Omental fat pad (tissue), 4 donors: ENCODE measurements at places on chromosomes 5 and 9.

DNA sequence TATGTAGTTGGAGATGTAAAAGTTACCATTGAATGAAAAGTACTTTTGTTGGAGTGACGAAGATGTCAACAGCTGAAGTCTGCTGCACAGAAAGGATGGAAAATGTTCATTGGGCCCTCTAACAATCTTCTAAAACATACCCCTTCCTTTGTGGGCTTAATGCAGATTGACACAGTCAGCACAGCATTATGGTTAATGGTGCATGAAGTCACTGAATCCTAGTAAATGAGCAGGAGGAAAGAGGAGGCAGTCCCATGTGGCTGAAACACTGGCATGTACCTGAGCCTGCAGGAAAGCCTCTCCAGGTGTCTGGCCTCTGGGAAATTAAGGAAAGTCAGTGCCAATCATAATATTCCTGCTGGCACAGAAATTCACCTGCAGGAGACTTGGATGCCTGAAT is 153.8 kb downstream of the ARL15 start:
- no peak for DNase-seq

DNA sequence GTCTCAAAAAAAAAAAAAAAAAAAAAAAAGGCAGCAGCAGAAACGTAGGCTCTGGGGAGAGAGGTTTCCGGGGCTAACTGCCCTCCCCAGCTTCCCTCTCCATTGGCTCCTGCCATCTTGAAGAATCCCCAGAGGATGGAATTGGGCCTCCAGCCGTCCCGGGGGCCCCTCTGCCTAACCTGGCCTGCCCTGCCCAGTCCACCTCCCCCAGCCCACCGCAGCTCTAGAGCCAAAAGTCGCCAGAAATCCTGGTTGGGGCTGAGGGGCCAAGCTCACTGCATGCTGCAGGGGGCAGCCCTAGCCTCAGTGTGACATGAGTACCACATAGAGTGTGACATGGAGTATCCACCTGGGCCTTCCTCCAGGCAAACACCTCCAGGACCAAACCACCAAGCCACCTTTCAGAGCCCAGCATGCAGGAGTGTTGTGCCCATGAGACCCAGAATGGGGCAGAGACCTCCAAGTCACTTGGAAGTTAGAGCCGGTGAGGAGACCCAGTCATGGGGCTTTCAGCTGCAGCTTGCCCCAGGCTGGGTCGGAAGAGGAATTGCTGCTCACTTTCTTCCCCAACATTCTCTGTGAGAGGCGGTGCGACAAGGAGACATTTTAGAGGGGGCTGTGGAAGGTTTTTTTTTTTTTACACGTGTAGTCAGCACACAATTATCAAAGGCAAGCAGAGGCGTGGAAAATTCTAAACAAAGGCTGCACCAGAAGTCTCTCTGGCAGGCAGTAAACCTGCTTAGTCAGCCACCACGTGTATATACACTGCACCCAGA is 17.6 kb downstream of the CD74 start:
- DNase-seq = no peak

DNA sequence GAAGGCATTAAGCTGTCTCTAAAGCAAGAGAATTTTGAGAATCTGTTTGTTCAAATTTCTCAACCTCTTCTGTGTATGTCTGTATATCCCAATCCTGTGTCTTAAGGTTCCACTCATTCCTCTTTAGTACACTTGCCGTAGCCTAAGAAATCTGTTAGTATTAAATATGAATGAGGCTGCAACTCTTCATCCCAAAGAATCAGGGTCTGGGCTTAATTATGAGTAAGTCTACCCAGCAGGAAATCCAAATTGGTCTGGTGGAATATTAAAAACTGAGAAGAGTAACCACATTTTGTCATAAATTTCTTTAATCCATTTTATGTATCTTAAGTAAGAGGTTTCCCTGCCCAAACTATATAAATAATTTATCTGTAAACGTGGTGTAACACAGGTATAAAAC is 1171.2 kb downstream of the CDH12 start:
- no peak for DNase-seq

- DNase-seq = no peak
Measured at GRCh38 chr5:41598011-41598410, 87.6 kb upstream of the PLCXD3 start.

DNA sequence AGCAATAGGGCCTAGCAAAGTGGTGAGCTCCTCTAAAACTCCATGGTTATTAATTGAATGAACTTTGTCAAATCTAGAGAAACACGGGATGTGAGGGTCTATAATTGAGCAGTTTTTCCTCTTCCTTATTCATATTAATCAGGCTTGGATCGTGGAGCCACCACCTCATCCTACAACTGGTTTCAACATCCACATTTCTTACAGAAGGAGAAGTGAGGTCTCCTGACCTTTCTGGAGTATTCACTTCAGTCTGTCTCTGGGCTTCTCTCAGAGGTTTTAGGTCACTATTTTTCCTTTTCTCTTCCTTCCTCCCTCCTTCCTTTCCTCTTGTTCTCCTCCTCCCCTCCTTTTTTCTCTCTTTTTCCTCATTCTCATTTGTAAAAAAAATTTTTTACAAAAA is 177.3 kb upstream of the ACTBL2 start:
- DNase-seq = no peak

- DNase-seq = no peak
Measured at GRCh38 chr9:120521101-120521500, 58.9 kb downstream of the CDK5RAP2 start.

- DNase-seq = no peak
Measured at GRCh38 chr5:39427229-39427628, 2.4 kb upstream of the DAB2 start.

- DNase-seq = no peak
Measured at GRCh38 chr5:12624776-12625560, 720.7 kb upstream of the CTNND2 start.

- no peak for DNase-seq
Measured at GRCh38 chr5:123359454-123360200, 63.6 kb downstream of the CEP120 start.

DNA sequence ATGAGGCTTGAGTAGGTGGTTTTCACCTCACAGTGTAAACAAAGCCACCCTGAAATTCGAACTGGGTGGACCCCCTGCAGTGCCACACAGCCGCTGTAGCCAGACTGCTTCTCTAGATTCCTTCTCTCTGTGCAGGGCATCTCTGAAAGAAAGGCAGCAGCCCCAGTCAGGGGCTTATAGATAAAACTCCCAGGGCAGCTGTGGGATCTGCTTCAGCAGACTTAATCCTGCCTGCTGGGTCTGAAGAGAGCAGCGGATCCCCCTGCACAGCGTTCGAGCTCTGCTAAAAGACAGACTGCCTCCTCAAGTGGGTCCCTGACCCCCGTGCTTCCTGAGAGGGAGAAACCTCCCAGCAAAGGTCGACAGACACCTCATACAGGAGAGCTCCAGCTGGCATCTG is 71.4 kb downstream of the CARTPT start:
- DNase-seq = no peak

DNA sequence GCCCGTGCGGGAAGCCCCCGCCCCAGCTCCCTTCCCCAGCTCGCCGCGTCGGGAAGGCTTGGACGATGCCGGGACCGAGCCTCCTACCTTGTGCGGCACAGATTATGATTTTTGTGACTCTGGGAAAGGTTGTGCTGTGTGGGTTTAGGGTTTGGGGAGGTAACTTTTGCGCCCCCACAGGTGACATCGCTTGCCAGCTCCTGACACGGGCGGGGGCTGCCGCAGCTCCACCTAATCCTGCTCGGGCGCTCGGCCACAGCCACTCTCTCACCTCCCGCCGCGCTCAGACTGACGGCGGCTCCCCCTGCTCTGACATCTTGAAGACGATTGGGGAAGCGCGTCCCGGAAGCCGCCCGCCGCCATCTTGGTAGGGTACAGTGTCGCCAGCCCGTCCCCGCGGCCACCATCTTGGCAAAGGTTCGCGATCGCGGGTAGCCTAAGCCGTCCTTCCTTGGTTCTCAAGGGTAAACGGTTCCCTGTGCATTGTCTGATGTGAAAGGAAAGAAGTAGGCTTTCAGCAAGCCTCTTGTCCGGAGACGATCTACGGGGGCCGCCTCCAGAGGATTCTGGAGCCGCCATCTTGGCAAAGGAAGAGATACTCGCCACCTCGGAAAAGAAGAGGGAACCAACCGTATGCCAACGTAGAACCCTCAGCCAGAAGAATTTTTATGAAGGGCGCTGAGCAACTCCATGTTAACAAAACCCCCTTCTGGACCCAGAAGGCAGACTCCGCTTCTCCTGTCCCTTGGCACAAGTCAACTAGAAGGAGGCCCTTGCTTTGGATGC is 1.8 kb upstream of the NR3C1 start:
- DNase-seq = peak; percentile 58

DNA sequence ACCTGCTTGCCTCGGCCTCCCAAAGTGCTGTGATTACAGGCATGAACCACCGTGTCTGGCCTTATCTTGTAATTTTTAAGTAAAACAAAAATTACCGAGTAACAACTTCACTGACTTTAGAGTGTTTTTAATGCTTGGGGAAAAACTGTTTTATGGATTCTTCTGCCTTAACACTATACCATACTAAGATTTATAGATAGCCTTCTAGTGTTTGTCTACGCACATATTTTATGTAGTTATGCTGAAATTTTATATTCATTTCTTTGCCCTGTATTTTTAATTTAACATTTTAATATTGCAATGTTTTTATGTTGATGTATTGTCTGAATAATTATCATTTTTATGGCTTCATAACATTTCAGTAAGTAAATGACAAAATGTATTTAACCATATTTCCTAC is 96.4 kb upstream of the FTMT start:
- no peak for DNase-seq

GRCh38 chr5:177995691-177996595 is at the start of gene PROP1:
Gene PROP1 (minus strand): TSS chr5:177996242. CDS start chr5:177995933, 309 bp downstream.
- DNase-seq = no peak

DNA sequence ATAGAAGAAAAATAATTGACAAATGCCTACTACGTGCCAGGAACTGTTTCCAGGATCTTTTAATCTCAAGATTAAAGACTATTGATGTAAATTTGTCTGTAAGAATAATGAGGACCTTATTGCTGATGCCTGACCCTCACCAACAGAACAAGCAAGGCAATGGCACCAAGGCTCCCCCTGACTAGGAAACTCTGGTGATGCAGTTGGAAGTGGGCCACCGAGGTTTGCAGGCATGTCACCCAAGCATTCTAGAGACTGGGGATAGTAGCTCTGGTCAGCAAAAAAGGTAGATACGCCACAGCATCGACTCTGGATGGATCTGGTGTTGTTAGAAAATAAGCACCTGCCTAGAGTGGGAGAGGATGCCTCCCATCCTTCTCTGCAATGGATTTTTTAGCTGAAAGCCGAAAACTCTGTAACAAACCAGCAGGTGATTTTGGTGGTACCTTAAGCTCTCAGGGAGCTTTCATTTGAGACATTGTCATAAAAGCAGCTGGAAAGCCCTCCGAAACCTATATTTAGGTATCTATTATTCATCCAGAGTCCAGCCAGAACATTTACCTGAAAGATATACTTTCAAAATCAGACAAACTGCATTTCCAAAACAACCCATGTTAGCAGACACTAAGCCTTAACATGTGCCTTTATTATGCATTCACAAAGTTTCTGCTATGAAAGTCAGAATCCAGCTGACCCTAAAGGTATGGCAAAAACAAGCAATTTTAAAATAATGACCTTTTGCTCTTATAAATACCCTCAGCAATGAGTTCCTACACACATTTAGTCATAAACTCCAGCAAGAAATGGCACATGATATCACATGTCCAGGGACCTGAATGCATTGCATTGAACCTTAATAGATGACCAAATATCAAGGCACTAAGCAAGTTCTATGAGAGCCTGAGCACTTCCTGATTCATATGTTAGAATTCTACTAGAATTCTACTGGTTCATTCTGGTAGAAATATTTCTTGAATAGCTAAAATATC is 308.4 kb downstream of the PDE4D start:
- no peak for DNase-seq

DNA sequence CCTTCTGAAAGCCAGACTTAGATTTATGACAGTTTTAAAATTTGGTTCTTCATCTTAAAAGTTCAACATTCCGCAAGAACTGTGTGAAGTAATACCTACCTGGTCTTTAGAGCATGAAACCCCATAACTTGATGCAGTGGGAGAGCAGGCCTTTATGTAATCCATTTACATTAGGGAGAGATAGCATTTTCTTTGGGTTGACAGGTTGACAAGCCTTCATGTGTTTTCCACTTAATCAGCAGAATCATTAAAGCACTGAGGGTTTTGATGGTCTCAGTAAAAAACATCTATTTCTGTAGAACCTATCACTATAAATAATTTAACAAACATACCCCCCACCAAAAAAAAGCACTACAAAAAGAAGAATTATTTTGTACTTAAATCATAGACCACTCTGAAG is 121.6 kb upstream of the KIF2A start:
- no peak for DNase-seq

DNA sequence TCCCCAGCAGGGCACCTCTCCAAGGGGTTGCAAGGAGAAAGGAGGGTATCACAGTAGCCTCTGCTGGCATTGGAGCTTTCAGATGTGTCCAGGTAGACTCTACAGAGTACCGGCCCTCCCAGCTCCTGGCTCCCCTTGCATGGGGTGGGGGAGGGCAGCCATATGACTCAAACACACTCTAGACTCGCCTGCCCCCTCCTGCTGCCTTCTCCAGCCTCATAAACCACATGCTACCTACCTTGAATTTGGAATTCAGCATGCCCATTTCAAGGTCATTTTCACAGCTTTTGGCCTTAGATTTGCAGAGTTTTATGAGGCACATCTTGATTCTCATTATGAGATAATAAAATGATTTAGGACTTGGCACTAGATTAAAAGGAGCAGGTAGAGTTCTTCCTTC is 32.8 kb upstream of the SMIM32 start:
- no peak for DNase-seq
